ENCODE measurements at places on chromosomes 6 and 20. TPM values are rescaled to one million over a fixed set of nuclear protein-coding genes. Genes with fewer than 3 reads are reported as not detected.

DNA sequence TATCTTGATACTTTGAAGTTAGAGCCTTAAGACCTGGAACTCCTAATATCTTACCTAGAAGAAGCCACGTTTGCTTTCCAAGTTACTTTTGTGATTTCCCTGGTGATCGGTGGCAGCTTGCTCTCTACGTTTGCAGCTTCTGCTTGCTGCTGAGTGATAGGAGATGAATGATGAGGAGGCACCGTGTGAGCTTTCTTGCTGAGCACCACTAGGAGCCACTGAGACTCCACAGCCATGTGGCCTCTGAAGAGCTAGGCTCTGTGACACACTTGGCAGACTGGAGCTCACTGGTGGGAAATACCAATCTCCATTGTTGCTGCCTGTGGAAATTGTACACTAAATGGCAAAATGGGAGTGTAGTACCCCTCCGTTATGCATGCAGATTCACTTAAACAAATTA is 161.8 kb downstream of the IBTK start:
- DNase-seq = no peak

GRCh38 chr6:89085409-89086205 is 5.1 kb downstream of the PNRC1 start:
- DNase-seq = no peak

DNA sequence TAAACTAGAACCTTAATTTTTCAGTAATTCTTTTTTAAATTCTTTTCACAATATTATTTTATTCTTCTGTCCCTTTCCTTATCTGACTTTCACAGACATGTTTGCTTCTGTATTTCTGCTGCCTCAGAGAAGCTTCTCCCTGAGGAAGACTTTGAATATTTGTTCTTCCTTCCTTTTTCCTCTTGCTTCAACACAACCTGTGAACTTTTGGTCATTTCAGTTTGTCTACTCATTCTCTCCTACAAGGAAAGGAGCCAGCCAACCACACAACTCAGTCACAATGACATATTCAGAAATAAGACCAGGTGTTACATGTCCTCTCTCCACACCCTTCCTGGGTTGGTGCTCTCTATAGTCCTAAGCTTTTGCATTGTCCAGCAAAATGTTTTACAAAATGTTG is 310.4 kb downstream of the TFAP2B start:
- DNase-seq = no peak

DNA sequence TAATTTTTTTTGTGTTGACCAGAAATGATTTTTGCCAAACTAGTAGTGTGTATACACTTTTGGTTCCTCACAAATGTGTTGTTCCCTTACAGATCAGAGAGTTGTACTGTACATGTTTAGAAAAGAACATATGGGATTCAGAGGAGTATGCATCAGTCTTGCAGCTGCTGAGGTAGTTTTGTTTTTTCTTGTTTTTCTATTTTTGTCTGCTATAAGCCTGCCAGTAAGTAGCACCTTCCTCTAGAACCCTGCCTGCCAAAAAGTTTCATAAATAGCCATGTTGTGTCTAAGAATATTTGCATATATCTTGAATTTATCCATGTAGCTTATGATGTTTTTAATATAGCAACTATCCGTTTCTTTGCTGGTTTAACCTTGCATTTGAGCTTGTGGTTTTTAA is 46.4 kb downstream of the ORC3 start:
- DNase-seq = no peak

GRCh38 chr6:149508485-149508884 is 23.7 kb upstream of the ZC3H12D start:
- no peak for DNase-seq

GRCh38 chr6:106739387-106739786 is 110.0 kb downstream of the QRSL1 start:
- DNase-seq = peak; percentile 26

DNA sequence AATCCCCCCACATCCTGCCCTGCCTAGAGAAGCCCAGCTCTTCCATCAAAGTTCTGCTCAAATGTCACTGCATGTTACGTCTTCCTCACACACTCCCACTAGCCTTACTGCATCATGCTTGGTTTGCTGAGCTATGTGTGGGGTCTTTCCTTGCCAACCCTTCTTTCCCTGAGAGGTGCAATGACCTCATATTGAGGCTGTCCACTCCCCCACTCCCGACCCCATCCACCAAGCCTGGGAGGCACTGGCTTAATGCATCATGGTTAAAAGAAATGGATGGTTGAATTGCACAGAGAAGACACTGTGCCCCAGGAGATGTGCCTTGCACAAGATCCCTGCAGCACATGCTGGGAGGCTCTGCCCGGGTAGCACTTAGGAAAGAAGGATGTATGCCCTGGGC is 7.7 kb upstream of the IRF4 start:
- no peak for DNase-seq

- DNase-seq = no peak
These were observed 205.1 kb upstream of the RUNX2 start for GRCh38 chr6:45123023-45123422.

DNA sequence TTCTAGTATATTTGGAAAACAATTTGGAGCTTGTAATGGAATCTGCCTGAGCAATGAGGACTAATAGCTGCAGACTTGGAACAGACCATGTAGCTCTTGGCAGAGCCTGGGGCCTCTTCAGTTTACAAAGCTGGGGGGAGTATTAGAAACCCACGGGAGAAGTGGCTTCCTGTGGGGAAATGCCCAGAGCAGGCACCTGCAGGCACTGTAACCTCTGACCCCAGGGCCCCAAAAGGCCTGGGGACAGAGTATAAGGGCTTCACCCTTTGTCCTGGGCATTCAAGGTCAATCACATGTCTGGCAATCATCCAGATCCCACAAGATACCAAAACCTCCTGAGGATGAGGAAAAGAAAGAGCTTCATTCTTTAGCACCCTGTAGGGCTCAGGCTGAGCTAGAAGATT is 19.4 kb downstream of the PKIG start:
- DNase-seq = no peak

The GRM1 gene
- 6.7 TPM for polyA plus RNA-seq

Measured in spinal cord (tissue), 10 donors.